ENCODE measurements at places on chromosomes 11 and 22.

DNA sequence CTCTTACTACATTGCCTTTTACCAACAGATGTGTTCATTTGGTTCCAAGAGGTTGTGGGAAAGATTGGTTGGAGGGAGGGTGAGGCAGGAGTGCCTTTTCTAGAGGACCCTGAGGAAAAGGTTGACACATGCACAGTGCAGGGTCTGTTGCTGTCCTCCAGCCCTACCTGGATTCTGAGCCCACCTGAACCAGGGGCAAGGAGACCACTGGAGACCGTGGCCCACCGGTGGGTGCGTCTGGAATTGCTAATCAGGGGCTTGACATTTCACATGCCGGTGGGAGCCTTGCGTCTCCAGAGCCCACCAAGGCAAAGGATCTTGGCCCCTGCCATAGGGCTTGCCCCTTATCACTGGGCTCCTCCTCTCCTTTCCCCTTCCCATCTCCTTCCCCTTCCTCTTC lies 80.4 kb upstream of the ZBED5 start:
- no peak for DNase-seq

DNA sequence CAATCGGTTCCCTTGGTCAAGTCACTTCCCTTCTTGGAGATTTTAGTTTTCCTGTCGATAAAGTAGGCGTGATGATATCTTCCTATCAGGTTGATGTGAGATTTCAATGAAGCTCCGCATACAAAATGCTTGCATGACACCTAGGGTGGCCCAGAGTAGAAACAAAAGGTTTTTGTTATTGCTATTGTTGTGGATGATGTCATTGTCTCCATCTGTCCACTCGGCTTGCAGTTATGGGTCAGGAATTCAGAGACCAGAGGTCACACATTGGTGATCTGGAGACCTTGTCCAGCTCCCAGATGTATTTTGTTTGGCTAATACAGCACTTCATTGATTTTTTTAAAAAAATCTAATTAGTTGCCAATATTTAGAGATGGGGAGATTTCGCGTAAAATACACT lies 382.1 kb downstream of the MN1 start:
- no peak for DNase-seq

DNA sequence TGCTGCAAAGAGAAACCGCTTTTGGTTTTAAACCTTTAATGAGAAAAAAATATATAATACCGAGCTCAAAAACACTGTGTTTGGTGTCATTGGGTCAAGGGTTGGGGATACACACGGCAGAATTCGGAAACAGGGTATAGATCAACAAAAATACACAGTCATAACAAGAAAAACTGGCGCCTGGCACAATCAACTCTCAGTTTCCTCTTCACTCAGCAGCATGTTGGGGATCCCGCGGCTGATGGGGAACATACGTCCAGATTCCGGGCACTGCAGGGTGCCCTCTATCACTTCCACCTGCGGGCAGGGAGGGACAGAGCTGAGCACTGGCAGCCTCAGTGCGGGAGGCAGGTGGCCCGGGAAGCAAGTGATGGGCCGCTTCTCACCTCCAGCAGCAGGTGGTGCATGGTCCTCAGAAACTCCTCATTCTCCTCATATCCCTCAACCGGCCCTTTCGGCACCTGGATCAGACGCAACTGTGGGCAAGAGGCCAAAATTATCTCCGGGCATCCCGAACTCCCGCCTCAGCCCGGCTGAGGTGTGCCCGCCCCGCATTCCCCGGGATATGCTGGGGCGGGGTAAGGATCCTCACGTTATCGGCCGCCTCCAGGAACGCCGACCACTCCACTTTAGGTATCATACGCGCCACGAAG lies 561 bp downstream of the TRMT112 start:
- DNase-seq: no peak

DNA sequence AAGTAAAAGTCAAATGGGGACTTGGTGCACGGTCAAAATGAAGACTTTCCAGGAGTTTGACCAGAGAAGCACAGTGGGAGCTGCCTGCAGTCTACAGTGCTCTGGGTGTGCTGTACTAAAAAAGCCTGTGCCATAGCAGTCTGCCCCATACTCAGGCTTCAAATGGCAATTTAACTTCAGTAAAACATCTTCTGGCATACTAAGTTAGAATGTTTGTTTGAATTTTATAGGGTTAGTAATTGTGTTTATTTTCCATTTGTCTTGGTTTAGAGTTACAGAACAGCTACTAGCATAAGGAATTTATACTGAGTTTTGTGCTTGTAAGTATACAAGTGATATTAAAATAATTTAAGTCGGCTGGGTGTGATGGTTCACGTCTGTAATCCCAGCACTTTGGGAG lies 29.3 kb upstream of the LIPT2 start:
- no peak for DNase-seq

GRCh38 chr11:109770323-109770722 lies 322.9 kb upstream of the ZC3H12C start:
- no peak for DNase-seq

DNA sequence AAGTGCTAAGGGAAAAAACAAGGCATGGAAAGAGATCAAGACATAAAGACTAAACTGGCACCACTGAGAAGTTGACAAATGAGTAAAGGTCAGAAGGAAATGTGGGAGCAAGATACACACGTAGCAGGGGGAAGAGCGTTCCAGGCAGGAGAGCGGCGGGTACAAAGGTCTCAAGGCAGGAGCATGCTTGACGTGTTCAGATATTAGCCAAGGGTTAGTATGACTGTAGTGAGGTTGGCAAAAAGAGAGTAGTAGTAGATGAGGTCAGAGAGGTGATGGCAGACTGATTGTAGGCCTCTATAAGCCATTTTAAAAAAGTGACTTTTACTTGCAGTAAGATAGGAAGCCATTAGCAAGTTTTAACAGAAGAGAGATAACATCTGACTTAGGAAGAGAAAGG lies 9.9 kb downstream of the SYT9 start:
- no peak for DNase-seq

GRCh38 chr22:18909556-18909955 lies 3.4 kb downstream of the DGCR6 start:
- DNase-seq: no peak

GRCh38 chr11:55474321-55474720 lies 79.9 kb upstream of the OR4C15 start:
- DNase-seq: no peak

GRCh38 chr22:43591380-43591779 lies 179.6 kb downstream of the MPPED1 start:
- DNase-seq: no peak

DNA sequence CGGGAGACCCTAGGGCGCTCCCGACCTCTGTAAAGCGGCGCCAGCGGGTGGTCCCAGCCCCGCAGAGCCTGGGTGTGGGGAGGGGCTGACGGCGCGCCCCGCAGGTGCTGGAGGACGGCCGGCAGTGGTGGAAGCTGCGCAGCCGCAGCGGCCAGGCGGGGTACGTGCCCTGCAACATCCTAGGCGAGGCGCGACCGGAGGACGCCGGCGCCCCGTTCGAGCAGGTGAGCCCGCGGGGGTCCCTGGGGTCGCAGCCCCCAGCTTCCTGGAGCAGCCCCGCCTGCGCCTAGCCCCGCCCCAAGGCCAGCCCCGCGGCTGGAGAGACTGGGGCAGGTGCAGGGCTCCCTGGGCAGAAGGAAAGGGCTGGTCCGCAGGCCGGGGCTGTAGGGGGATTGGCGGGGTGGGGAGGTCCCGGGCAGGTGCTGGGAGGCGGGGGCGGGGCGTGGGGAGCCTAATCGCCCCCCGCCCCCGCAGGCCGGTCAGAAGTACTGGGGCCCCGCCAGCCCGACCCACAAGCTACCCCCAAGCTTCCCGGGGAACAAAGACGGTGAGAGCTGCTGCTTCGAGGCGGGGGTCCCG lies 19.7 kb downstream of the EPS8L2 start:
- no peak for DNase-seq

DNA sequence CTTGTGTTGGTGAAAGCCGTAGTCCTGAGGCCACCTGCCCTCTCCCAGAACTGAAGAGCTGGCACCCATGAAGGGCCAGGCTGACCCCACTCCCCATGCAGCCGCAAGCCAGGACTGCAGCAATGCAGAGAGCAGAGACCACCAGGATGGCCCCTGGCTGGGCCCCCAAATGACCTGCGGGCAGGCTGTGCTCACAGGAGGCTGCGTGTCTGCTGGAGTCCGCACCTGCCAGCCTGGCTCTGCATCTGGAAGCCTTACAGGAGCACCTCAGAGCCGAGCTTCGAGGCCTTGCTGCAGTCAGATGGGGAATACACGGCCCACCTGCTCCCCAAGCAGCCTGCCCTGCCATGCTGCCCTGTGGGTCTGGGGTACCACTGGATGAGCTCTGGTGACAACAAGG lies 1336.8 kb downstream of the TBC1D22A start:
- no peak for DNase-seq

- DNase-seq: no peak
Measured at GRCh38 chr22:38471237-38471636, 3.3 kb downstream of the KDELR3 start.

DNA sequence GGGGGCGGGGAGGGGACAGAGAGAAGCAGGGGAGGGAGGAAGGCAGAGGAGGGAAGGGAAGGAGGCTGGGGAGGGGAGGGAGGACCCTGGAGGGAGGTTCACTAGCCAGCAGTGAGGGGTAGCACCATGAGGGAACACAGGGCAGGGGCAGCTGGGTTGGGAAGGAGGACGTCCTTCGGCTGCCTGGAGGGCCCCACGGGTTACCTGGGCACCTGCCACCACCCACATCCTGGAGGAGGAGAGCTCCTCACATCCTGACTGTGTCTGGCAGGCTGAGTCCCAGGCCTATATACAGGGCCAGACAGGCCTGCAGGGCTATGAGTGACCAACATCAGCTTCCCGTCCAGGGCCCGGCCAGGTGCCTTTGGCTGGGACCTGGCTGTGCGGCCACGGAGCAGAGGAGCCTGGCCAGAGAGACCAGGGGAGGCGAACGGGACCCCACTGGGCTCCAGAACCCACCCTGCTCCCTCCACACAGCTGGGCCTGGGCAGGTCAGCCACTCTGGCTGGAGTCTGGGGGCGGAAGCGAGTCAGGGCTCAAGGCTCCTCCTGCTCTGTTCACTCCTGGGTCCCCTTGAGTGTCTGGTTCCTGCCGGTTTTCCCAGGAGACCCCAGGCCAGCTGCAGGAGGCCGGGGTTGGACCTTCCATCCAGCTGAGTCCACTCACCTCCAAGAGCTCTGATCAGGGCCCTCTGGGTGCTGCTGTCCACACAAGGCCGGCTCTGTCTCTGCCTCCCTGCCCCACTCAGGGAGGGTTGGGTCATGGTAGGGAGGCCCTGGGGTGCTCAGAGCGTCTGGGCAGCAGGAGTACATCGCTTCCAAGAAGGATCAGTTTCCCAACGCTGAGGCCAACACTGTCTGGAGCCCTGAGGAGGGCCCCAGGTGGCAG lies 677.7 kb downstream of the BRD1 start:
- DNase-seq: no peak

- no peak for DNase-seq
Measured at GRCh38 chr11:2261436-2262230, 8.8 kb downstream of the ASCL2 start.

DNA sequence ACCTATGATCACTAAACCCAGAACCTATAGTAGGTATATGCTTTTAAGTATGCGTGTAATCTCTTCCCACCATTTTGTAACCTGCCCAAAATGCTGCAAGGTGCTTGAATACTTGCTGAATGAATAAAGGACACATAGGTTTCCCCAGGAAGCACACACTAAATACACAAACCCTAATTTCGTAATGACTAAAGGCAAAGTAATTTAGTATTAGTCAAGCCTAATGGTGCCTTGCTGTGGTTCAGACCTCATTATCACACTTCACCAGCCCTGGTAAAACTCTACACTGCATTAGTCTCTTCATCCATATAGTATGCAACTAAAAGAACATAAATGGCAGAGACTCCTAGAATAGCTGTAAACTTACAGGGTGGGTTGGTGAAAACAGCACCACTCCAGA lies 289.0 kb upstream of the PITPNB start:
- DNase-seq: no peak

DNA sequence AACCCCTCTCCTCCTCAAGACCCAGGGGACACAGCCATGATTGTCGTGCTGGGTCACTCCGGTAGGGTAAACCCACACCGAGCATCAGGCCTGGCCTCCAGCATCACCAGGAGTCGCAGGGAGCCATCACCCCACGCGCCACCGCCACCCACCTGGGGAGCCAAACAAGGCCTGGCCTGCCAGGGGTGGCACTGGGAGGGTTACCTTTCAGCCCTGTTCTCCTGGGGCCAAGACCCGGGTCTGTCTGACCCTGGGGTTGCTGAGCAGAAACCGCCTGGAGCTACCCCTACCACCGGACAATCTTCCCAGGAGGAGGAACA lies 39.3 kb upstream of the NNMT start:
- DNase-seq: no peak

- DNase-seq: no peak
Measured at GRCh38 chr11:97815667-97816066, 1205.1 kb upstream of the CNTN5 start.

- no peak for DNase-seq
Measured at GRCh38 chr11:130603335-130603906, 155.0 kb downstream of the ADAMTS15 start.

DNA sequence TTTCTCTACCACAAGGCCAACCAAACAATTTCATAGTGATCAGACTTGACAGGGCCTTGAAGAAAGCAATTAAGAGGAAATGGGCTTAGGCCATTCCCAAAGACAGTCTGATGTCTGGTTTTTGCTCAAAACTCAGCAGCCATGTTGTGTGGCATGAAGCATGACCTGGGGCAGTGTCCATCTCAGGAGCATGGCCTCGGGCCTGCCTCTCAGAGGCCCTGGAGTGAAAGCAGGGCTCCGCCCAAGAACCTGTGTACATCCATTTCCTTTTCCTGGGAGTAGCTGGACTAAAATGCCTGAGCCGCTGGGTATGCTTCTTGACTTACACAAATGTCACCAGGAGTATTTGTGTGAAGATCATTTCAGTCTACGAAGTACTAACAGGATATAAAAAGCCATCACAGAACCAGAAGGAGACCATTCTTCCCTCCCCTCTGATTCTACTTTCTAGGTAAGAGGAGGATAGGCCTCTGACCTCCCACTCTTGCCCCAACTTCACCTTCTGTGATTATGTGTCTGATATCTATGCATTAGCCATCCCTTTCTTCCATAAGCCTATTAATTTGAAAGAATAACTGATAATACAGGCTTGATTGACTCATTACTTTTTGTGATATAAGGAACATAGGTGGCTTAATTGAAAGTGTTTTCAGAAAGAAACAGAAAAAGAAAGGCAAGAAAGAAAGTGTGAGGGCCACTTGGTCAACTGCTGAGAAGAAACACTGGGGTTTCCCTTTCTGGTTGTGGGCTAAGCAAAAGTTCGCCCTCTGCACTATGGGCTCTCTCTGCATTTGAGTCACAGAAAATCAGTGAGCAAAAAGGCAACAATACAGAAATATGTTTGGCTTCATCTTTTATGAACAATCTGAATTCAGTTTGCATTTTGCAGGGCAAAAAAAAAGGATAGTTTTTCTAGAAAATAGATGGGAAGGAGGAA lies 188.6 kb upstream of the MTMR2 start:
- DNase-seq: no peak

DNA sequence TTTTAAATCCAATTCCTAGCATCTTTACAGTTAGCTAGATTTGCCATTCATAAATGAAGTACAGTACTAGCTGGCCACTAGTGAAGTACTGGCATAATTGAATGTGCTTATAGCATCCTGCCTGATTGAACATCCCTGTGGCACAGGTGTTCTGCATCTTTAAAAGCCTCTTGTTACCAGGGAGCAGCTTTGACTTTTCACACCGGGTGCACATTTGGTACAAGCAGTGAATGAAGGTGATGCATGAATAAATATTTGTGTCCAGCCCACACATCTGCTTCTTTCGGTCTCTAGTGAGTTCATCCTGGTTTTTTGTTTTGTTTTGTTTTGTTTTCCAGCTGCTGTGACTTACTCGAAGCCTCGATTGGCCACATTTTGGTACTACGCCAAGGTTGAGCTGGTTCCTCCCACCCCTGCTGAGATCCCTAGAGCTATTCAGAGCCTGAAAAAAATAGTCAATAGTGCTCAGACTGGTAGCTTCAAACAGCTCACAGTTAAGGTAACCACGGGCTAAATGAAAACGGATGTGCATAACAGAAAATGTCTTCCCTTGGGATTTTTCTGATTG lies 5.3 kb downstream of the ATP5MG start:
- DNase-seq: no peak
